ENCODE measurements at places on chromosomes 2 and 18. TPM values are rescaled to one million over a fixed set of nuclear protein-coding genes. Genes with fewer than 3 reads are reported as not detected.

Gene ERFE
- 3.4 TPM for total RNA-seq

Gene TMEM37
- not detected for total RNA-seq

Gene AKAIN1
- total RNA-seq = not detected

DNA sequence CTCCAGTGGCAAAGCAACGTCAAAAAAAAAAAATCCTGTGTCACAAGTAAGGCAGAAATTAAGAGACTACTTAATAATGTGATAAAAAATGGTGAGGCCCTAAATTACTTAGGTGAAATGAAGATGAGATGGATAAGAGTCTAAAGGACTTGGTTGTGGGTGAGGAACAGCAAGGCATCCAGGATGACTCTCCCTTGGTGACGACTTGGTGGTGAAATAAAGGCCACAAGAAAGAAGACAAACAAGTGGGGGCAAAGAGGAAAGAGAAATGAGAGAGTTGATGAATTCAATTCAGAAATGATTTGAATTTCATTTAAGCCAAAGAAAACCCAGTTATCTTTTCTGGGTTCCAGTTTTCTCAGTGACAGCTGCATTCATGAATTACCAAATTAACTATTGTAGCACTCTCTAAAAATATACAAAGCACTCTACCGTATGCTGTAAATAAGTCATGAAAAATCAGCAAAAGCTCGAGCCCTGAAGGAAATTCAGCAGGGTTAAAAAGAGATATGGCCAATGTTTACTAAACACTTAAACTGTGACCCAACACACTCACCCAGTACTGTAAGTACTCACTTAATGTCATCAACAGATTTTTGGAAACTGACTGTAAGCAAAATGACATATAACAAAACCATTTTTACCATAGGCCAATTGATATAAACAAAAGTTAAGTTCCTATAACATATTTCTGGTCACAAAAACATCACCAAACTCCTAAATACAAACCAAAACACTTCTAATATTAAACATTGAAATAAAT, 1.4 kb downstream of the METTL8 start:
- DNase-seq = no peak

- peak; percentile 51 for DNase-seq
Observed at GRCh38 chr2:232668805-232669444, 28.2 kb upstream of the GIGYF2 start.

DNA sequence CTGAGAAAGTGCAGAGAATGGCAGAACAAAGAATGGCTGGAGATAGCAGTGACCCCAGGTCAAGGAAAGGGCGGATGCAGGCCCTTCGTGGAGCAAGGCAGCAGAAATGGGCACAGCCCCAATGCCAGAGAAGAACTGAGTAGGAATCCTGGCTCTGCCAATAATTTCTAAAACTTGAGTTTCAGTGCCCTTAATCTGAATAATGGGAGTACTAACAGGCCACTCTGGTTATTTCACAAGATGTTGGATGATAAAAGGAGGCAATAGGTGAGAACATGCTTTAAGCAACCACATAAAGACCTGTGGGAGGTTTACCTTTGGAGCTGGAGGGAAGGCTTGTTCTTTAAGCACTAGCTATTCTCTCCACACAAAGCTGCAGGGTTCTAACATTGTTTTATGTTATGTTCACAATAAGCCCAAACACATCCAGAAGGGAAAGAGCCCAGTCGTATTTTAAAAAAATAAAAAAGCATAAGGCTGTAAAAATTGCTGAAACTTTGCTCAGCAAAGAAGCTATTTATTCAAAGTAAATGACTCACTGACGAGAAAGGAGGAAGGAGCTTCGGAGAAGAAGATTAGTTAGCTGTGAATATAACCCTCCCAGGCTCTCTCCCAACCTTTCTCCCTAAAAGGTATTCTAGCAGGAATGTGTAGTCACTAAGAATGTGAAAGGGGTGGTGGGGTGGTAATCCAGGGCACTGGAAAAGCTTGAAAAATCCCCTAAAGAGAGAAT, 470.2 kb downstream of the TXNL1 start:
- peak; percentile 82 for DNase-seq

DNA sequence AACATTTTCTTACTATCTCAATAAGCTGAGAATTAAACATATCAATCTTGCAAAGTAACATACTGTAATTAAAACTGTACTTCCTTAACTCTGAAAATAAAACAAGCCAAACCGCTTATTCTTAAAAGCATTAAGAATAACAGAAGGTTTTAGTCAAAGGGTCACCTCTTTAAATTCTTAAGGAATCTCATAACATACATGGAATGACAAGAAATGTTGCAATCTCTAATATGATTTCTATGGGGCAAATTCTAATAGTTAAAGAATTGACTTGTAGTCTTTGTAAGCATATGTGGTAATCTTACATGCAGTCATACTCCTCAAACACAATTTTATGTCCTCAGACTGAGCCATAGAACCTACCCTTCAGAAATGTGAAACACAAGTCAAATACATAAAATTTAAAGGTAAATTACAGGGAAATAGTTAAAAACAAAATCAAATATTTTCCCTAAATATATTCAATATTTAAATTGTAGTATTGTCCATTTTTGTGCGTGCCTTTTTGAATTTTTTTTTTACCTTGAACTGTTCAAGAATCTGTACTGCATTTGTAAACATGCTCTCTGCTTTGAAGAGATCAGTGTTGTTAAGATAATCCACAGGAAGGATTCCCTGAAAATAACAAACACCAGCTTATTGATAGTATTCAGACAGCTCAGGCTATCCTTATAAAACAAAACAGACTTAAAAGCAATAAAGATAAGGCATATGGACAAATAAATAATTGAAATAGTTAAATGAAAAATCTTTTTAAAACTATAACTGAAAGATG, 48.2 kb downstream of the PIGN start:
- DNase-seq = no peak

Measured in fibroblast of the aortic adventitia (primary cell).